ENCODE measurements at places on chromosomes 4 and X. TPM values are rescaled to one million over a fixed set of nuclear protein-coding genes. Genes with fewer than 3 reads are reported as not detected.
A peak's percentile ranks its signal among the peaks of the same experiment; 100 is the strongest.

DNA sequence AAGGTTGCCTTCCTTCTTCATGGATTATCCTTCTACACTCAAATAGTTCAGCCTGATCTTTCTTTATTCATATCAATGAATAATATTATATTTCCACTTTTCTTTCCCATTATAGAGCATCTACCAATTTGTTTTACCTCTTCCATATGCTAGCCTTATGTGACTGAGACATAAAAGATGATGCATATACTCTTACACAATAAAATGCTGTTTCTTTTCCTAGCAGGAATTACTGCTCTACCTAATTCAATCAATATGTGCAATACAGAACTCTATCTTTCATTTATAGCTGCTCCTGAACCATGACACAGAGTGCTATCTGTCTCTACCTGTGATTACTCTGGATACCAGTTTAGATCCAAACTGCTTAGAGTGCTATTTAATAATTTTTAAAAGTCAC is 2334.0 kb downstream of the PCDH7 start:
- no peak for DNase-seq
- no peaks in the 10 kb centered on the region for H3K27me3 ChIP-seq
- H3K27ac ChIP-seq = no peak overlapping the region

SLC6A8 gene
- total RNA-seq = 65.6 TPM

NEUROG2 gene
- total RNA-seq = not detected

DNA sequence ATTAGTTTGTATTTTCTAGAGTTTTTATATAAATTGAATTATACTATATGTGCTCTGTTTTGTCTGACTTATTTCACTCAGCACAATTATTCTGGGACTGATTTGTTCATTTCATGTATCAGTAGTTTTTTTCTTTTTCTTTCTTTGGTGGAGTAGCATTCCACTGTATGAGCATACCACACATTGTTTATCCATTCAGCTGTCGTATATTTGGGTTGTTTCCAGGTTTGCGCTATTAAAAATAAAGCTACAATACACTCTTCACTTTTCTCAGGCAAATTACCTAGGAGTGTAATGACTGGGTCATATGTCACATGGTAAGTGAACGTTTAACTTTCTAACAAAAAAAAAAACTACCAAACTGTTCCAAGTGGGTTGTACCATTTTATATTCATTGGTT is 9.6 kb upstream of the OTUD4 start:
- DNase-seq = no peak
- H3K27me3 ChIP-seq = no peaks in the 10 kb centered on the region
- no peak overlapping the region for H3K4me3 ChIP-seq

GRCh38 chr4:83387012-83387411 is 52.4 kb upstream of the HPSE start:
- H3K36me3 ChIP-seq = peaks cover under 1% of the 10 kb centered on the region
- H3K27ac ChIP-seq = peak overlapping the region; percentile 95
- no peaks in the 10 kb centered on the region for H3K27me3 ChIP-seq
- no peak overlapping the region for H3K4me3 ChIP-seq
- H3K4me1 ChIP-seq = peaks cover 39% of the 10 kb centered on the region

MAGEA10 gene
- not detected for total RNA-seq

- no peak for DNase-seq
- H3K4me1 ChIP-seq = peaks cover 17% of the 10 kb centered on the region
- no peaks in the 10 kb centered on the region for H3K36me3 ChIP-seq
- no peak overlapping the region for H3K4me3 ChIP-seq
- peaks cover 25% of the 10 kb centered on the region for H3K27me3 ChIP-seq
These were observed 303.7 kb upstream of the GNPDA2 start for GRCh38 chr4:45030059-45030458.

STK32B gene
- 0.69 TPM for total RNA-seq

- no peak overlapping the region for H3K4me3 ChIP-seq
- no peaks in the 10 kb centered on the region for H3K36me3 ChIP-seq
- H3K4me1 ChIP-seq = peaks cover 52% of the 10 kb centered on the region
- peak overlapping the region; percentile 6 for H3K27ac ChIP-seq
These were observed 4.6 kb downstream of the TXK start for GRCh38 chr4:48129307-48130014.

DMRTC1B gene
- total RNA-seq = 6.1 TPM

MXRA5 gene
- 131 TPM for total RNA-seq

DNA sequence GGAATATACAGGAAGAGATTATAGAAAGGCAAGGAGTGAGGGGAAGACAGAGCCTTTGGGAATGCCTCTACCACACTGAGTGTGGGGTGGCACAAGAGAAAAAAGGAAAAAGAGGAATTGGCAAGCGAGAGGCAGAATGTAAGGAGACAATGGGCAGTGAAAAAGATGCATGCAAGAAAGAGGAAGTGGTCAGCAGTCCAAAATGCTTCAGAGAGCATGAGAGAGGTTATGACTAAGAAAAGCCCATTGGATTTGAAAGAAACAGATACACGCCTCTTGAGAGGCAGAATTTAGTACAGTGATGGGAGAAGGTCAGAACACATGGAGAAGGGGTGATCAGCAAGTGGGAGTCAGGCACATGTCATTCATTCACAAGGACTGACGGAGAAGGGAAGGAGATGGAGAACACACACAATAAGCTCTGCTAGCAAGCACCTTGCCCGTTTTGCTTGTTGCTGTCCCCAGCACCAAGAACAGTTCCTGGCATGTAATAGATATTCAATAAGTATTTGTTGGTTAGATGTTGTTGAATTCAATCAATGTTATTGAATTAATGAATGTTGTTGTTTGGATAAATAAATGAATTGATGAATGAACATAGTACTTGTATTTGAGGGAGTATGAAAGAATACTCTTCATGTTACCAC is 6.3 kb downstream of the DCHS2 start:
- H3K27me3 ChIP-seq = no peaks in the 10 kb centered on the region
- H3K4me3 ChIP-seq = no peak overlapping the region
- no peak overlapping the region for H3K27ac ChIP-seq
- H3K4me1 ChIP-seq = peaks cover under 1% of the 10 kb centered on the region
- no peak for DNase-seq
- no peaks in the 10 kb centered on the region for H3K36me3 ChIP-seq

- no peaks in the 10 kb centered on the region for H3K27me3 ChIP-seq
- H3K27ac ChIP-seq = no peak overlapping the region
- no peak overlapping the region for H3K4me3 ChIP-seq
- H3K4me1 ChIP-seq = peaks cover 12% of the 10 kb centered on the region
These were observed 55.8 kb upstream of the GIMD1 start for GRCh38 chr4:106424426-106424825.

DNA sequence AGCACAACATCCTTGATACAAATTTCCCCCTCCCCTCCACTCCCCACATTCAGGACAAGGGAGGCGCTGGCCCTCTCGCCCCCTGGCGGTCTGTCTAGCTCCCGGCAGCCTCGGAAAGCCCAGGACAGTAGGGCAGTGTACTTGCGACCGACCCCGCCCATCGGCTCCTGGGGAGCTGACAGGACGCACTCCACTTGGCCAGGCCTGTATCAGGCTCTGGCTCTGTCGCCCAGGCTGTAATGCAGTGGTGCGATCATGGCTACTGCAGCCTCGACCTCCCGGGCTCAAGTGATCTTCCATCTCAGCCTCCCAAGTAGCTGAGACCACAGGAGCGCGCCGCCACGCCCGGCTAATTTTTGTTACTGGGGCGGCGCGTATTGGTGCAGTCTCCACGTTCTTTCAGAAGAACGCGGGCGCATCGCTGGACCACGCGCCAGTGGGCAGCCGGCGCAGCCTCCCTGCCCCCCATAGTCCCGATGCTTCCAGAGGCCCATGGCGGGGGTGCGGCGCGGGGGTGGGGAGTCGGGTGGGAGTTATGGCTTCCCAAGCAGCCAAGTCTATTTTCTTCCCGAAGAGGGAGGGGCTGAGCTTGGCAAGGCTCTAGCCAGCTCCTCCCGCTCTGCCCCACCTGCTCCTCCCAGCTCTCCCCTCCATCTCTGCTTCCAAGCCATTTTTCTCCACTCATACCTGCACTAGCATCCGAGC is 7.8 kb upstream of the AKAP14 start:
- peak overlapping the region; percentile 53 for H3K4me3 ChIP-seq
- no peak overlapping the region for H3K27ac ChIP-seq
- DNase-seq = peak; percentile 52
- H3K27me3 ChIP-seq = no peaks in the 10 kb centered on the region

DNA sequence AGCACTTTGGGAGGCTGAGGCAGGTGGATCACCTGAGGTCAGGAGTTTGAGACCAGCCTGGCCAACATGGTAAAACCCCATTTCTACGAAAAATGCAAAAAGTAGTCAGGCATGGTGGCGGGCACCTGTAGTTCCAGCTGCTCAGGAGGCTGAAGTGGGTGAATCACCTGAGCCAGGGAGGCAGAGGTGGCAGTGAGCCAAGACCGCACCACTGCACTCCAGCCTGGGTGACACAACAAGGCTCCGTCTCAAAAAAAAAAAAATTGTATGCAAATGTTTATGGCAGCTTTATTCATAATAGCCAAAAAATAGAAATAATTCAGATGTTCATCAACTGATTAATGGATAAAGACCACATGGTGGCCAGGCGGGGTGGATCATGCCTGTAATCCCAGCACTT is 9.8 kb upstream of the NOCT start:
- H3K27me3 ChIP-seq = no peaks in the 10 kb centered on the region
- no peaks in the 10 kb centered on the region for H3K4me1 ChIP-seq
- no peak overlapping the region for H3K4me3 ChIP-seq
- no peak for DNase-seq
- H3K36me3 ChIP-seq = no peaks in the 10 kb centered on the region

- no peaks in the 10 kb centered on the region for H3K36me3 ChIP-seq
- peak overlapping the region; percentile 70 for H3K27ac ChIP-seq
- peak overlapping the region; percentile 59 for H3K4me3 ChIP-seq
- H3K4me1 ChIP-seq = peaks cover 24% of the 10 kb centered on the region
- no peak for DNase-seq
These were observed 112.0 kb upstream of the TTC29 start for GRCh38 chr4:147057611-147058190.

- no peaks in the 10 kb centered on the region for H3K36me3 ChIP-seq
- H3K4me1 ChIP-seq = peaks cover 13% of the 10 kb centered on the region
- H3K4me3 ChIP-seq = no peak overlapping the region
- no peaks in the 10 kb centered on the region for H3K27me3 ChIP-seq
- DNase-seq = no peak
These were observed 124.6 kb upstream of the ACSL4 start for GRCh38 chrX:109857584-109858228.

GRCh38 chr4:37661772-37662171 is 24.4 kb downstream of the RELL1 start:
- no peak overlapping the region for H3K4me3 ChIP-seq
- H3K4me1 ChIP-seq = peaks cover 20% of the 10 kb centered on the region
- H3K27me3 ChIP-seq = no peaks in the 10 kb centered on the region
- peaks cover 3% of the 10 kb centered on the region for H3K36me3 ChIP-seq

GRCh38 chr4:147136310-147136709 is 190.6 kb upstream of the TTC29 start:
- no peak overlapping the region for H3K4me3 ChIP-seq
- peaks cover 43% of the 10 kb centered on the region for H3K4me1 ChIP-seq
- DNase-seq = no peak
- H3K27me3 ChIP-seq = no peaks in the 10 kb centered on the region
- peaks cover 2% of the 10 kb centered on the region for H3K36me3 ChIP-seq

- H3K27me3 ChIP-seq = no peaks in the 10 kb centered on the region
- H3K4me1 ChIP-seq = no peaks in the 10 kb centered on the region
- no peaks in the 10 kb centered on the region for H3K36me3 ChIP-seq
- DNase-seq = no peak
- no peak overlapping the region for H3K27ac ChIP-seq
These were observed 178.0 kb downstream of the TEX13C start for GRCh38 chrX:125497667-125498066.

- H3K27me3 ChIP-seq = no peaks in the 10 kb centered on the region
- no peaks in the 10 kb centered on the region for H3K4me1 ChIP-seq
These were observed 1011.7 kb upstream of the PCDH7 start for GRCh38 chr4:29708473-29708872.

DNA sequence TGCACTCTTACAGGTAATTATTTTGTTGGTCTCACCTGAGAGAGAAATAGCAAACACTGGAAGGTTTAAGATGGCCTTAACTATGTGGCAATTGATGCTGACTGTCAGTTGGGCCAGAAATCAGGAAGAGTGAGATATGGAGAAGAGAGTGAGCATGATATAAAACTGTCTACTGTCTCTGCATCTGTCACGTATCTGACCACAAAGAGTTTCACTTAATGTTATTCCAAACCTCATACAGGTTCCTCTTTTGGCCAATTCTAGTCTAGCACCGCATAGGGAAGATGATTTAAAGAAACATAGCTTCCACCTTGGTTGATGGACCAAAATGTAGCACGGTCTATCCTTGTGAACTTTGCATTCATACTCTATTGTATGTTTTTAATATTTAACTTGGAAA is 381.0 kb upstream of the BOD1L1 start:
- no peaks in the 10 kb centered on the region for H3K4me1 ChIP-seq
- no peaks in the 10 kb centered on the region for H3K27me3 ChIP-seq
- H3K27ac ChIP-seq = no peak overlapping the region
- DNase-seq = no peak

FTSJ1 gene
- total RNA-seq = 42.2 TPM

SCML2 gene
- total RNA-seq = 8.2 TPM

PFKFB1 gene
- total RNA-seq = 1.1 TPM

SLC7A11 gene
- total RNA-seq = 3.0 TPM

GAGE12F gene
- total RNA-seq = not detected

GRCh38 chrX:107721318-107721717 is 54.3 kb downstream of the TSC22D3 start:
- peaks cover 1% of the 10 kb centered on the region for H3K27me3 ChIP-seq
- DNase-seq = no peak

TMEM35A gene
- total RNA-seq = 6.2 TPM

PCDH18 gene
- total RNA-seq = 112 TPM

MTM1 gene
- 9.2 TPM for total RNA-seq

GRCh38 chr4:11650801-11651596 is 222.3 kb upstream of the HS3ST1 start:
- H3K4me3 ChIP-seq = no peak overlapping the region
- H3K36me3 ChIP-seq = no peaks in the 10 kb centered on the region
- no peaks in the 10 kb centered on the region for H3K27me3 ChIP-seq
- no peaks in the 10 kb centered on the region for H3K4me1 ChIP-seq

DNA sequence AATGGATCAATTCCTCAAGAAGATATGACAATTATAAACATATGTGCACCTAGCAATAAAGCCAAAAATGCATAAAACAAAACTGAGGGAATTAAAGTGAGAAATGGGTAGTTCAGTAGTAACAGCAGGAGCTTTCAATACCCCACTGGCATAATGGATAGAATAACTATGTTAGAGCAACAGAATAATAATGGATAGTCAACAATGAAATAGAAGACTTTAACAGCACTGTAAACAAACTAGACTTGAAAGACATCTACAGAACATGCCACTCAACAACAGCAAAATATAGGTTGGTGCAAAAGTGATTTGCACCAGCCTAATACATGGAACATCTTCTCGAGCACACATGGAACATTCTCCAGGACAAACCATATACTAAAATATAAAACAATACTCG is 20.0 kb upstream of the MBNL3 start:
- no peak overlapping the region for H3K4me3 ChIP-seq
- no peaks in the 10 kb centered on the region for H3K27me3 ChIP-seq
- peaks cover 5% of the 10 kb centered on the region for H3K4me1 ChIP-seq
- no peak for DNase-seq
- H3K27ac ChIP-seq = no peak overlapping the region

SYTL4 gene
- total RNA-seq = 1.2 TPM

- peak overlapping the region; percentile 61 for H3K27ac ChIP-seq
- H3K27me3 ChIP-seq = peaks cover 14% of the 10 kb centered on the region
- DNase-seq = peak; percentile 36
These were observed 40.6 kb downstream of the FAM149A start for GRCh38 chr4:186144946-186145569.

CHRDL1 gene
- total RNA-seq = 6.3 TPM

TBC1D8B gene
- total RNA-seq = 8.7 TPM

All from mesothelial cell of epicardium (in vitro differentiated cells).